ENCODE measurements at places on chromosomes 11 and 22.

- no peak for DNase-seq
These were observed 829.6 kb downstream of the KCNA4 start for GRCh38 chr11:29187215-29187614.

DNA sequence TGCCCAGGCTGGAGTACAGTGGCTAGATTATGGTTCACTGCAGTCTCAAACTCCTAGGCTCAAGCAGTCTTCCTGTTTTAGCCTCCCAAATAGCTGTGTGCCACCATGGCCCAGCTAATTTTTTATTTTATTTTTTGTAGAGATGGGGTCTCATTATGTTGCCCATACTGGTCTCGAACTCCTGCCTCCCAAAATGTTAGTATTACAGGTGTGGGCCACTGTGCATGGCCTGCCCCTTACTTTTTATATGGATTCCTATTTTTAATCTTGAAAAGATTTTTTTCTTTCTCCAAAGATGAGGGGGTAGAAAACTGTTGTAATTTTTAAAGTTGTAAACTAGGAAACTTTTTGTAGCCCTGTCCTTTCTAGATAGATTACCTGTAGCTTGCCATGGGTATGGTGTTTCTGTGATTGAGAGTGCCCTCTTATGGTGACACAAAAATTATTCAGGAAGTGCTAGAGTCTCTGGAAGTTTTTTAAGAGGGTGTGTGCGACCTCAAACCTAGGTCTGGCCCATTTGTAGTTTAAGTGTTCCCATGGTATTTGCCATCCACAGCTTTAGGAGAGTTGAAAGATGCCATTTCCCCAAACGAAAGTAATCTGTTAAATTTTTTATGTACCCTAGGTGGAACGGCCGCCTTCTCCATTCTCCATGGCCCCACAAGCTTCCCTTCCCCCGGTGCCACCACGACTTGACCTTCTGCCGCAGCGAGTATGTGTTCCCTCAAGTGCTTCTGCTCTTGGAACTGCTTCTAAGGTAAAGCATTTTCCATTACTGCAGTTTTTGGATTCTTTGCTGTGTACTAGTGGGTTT, 32.4 kb downstream of the MCAM start:
- no peak for DNase-seq

GRCh38 chr22:30043161-30043560, 37.1 kb upstream of the HORMAD2 start:
- DNase-seq = no peak

DNA sequence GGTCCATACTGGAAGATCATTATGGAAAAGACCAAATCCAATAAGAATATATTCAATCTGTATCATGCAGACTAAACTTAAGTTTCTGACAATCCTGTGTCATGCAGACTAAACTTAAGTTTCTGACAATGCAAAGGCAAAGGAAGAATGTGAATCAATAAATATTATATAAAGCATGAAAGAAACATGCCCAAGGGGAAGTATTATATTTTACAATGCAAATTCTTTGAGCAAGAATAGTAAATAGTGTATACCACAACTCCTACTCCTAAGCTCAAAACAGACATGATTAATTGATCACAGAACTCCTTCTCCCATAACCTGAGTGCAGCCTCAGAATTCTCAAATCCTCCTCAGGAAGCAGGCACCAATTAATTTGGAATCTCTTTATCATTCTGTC, 71.3 kb upstream of the BDNF start:
- DNase-seq = no peak

DNA sequence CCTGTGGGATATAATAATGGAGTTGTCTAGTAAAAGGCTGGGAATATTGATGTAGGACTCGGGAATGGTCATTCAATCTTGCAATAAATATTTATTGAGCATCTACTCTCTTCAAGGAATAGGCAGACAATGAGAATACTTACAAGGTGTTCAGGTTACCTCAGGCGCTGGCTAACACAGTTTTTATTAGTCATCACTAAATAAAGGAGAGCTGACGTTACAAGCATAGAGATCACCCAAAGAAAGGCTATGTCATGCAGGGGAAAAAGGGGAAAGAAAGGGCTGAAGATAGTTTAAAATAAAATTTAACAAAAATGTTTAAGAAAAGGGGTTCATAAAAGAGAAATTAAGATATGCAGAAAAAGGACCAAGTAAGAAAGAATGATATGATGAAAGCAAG, 15.8 kb upstream of the CTSC start:
- no peak for DNase-seq

GRCh38 chr11:45662665-45663485, 2.5 kb downstream of the CHST1 start:
- peak; percentile 71 for DNase-seq

DNA sequence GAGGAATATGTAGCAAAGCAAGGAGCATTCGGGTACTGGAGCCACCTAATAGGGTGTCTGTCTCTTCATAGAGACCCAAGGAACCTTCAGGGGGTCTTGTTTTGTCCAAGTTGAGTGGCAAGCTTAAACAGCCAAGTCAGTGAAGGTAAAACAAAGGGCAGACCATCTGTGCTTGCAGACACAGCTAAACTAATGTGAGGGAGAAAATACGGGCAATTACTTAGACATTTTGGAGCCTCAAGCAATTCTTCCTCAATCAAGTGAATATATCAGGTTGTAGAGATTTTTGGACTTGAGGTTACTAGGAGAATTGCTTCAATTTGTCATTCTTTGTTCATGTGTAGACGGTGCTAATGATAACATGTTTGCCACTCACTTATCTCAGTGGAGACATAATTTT, 148.2 kb upstream of the ARHGAP20 start:
- no peak for DNase-seq

DNA sequence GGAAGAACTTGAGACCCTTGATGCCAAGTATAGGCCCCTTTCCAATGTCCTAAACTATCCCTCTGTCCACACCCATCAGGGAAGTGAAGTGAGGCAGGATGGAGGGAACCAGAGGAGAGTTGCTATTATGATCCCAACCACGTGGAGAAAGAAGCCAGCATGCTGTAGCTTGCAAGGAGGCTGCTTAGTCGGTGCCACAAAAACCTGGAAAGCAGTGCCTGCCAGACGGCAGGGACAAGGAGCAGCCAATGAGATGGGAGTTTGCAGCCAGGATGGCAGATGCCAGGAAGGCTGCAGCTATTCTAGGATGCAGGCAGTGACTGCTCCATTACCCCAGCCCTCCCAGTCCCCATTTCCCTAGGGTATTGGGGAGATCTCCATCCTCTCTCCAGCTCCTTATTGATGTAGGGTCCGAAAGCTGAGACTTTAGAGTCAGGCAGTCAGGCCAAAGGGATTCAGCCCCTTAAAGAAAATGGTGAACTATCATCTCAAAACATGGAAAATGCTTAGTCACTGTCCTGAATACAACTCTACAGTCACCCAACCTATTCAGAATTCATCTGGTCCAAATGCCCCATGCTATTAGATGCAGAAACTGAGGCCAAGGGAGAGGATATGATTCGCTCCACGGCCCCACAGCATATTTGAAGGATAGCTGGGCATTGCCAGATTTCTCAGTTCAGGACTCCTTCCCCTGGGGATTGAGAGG, 18.4 kb upstream of the LRRC55 start:
- DNase-seq = no peak

- DNase-seq = no peak
These were observed 77.1 kb downstream of the SCUBE1 start for GRCh38 chr22:43266076-43266475.
